ENCODE measurements at places on chromosomes 2 and 18.

GRCh38 chr18:32520771-32521170 lies 50.1 kb upstream of the GAREM1 start:
- no peak overlapping the region for H3K4me3 ChIP-seq
- H3K4me1 ChIP-seq, result no peaks in the 10 kb centered on the region
- no peaks in the 10 kb centered on the region for H3K36me3 ChIP-seq
- no peak for DNase-seq
- H3K27ac ChIP-seq, result no peak overlapping the region

GRCh38 chr2:218378053-218378452 lies 4.0 kb upstream of the SLC11A1 start:
- no peaks in the 10 kb centered on the region for H3K27me3 ChIP-seq
- H3K4me1 ChIP-seq, result no peaks in the 10 kb centered on the region
- no peak for DNase-seq
- no peak overlapping the region for H3K27ac ChIP-seq
- H3K36me3 ChIP-seq, result no peaks in the 10 kb centered on the region

- peak; percentile 16 for DNase-seq
- no peak overlapping the region for H3K4me3 ChIP-seq
- H3K27ac ChIP-seq, result no peak overlapping the region
- no peaks in the 10 kb centered on the region for H3K36me3 ChIP-seq
Measured at GRCh38 chr2:104406261-104406726, 447.6 kb upstream of the POU3F3 start.

GRCh38 chr2:145551686-145552085 lies 1031.8 kb upstream of the ZEB2 start:
- no peak overlapping the region for H3K27ac ChIP-seq
- no peaks in the 10 kb centered on the region for H3K4me1 ChIP-seq
- no peaks in the 10 kb centered on the region for H3K36me3 ChIP-seq
- no peak for DNase-seq
- H3K4me3 ChIP-seq, result no peak overlapping the region

DNA sequence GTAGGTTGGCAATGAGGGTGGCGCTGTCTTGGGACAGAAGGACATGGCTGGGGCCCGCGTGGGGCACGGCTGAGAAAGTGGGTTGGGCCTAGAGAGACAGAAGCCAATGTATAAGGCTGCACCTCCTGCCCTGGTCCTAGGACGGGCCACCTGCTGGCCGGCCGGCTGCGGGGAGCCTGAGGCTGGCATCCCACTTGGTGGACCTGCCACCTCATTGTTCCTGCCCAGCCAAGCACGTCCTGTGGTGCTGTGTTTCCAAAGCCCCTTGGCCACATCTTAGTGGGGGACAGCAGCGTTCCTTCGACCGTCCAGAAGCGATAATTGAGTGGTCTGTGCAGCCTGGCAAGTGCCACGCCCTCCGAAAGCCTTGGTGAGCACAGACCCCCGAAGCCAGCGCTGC lies 223.9 kb downstream of the LDLRAD4 start:
- no peak overlapping the region for H3K4me3 ChIP-seq
- no peaks in the 10 kb centered on the region for H3K27me3 ChIP-seq
- no peaks in the 10 kb centered on the region for H3K4me1 ChIP-seq
- DNase-seq, result no peak

DNA sequence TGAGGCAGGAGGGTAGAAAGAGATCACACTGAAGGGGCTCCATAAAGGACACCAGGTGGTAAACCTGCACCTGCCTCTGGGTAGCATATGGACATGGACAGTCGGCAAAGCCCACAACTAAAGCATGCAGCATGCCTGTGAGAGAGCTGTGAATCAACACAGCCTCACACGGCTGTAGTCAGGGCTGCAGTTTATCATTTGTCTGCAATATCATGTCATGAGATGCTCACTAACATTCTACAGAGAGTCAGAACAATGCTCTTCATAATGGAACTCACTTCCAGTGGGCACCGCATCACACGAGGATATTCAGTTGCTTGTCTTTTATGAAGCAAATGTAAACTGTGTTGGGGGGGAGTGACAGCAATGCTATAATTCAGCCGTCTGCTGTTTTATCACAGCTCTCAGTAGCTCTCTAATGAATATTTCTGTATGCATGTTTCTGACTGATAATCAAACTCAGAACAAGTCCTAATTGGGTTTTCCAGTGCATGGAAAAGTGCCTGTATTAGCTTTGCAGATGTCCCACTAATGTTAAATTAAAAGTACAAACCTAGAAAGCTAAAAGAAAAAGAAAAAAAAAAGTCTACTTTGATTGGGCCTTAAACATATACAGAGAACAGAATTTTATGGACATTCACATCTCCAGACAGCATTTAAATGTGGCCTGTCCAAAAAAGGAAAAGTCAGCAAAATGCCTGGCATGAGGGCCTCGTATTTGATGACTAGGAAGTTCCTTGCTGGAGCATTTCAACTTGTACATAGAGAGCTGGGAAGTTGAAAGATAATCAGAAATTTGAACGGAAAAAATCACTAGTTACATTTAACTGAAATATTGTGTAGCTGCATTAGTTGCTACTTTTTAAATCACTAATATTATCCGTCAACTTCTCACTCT lies 406.1 kb upstream of the SOX11 start:
- H3K27ac ChIP-seq, result no peak overlapping the region
- H3K27me3 ChIP-seq, result peaks cover 4% of the 10 kb centered on the region

DNA sequence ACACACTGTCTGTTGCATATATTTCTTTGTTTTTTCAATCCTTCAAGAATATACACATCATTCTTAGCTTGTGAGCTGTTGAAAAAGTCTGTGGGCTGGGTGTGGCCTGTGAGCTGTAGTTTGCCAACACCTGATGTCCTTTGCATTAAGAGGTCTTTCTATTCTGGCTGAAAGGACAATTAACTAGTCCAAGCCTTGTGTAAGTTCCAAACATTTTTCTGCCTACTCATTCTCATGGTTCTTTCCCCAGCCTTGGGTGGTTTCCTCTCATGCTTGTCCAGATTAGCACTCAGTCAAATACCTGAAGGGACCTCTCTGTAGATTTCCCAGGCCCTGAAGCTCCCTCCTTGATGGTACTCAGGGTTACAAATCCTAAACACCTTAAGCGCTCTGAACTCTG lies 57.8 kb upstream of the NABP1 start:
- DNase-seq, result no peak
- no peak overlapping the region for H3K4me3 ChIP-seq
- no peaks in the 10 kb centered on the region for H3K36me3 ChIP-seq
- no peaks in the 10 kb centered on the region for H3K27me3 ChIP-seq
- no peak overlapping the region for H3K27ac ChIP-seq

- no peak overlapping the region for H3K27ac ChIP-seq
- no peaks in the 10 kb centered on the region for H3K36me3 ChIP-seq
- H3K4me3 ChIP-seq, result no peak overlapping the region
Measured at GRCh38 chr18:23703987-23704384, 14.7 kb downstream of the LAMA3 start.

- DNase-seq, result no peak
- H3K27ac ChIP-seq, result no peak overlapping the region
- H3K27me3 ChIP-seq, result no peaks in the 10 kb centered on the region
- H3K36me3 ChIP-seq, result no peaks in the 10 kb centered on the region
- no peak overlapping the region for H3K4me3 ChIP-seq
Measured at GRCh38 chr2:33492399-33493134, 16.1 kb downstream of the RASGRP3 start.

- no peak for DNase-seq
- H3K27ac ChIP-seq, result peak overlapping the region; percentile 19
- H3K4me1 ChIP-seq, result no peaks in the 10 kb centered on the region
- no peaks in the 10 kb centered on the region for H3K27me3 ChIP-seq
Measured at GRCh38 chr2:202091476-202091875, 18.4 kb downstream of the KIAA2012 start.

GRCh38 chr2:180763263-180763989 lies 217.0 kb upstream of the UBE2E3 start:
- H3K27ac ChIP-seq, result no peak overlapping the region
- no peak overlapping the region for H3K4me3 ChIP-seq
- no peaks in the 10 kb centered on the region for H3K4me1 ChIP-seq
- no peak for DNase-seq

GRCh38 chr18:4181882-4182568 lies 273.1 kb downstream of the DLGAP1 start:
- H3K36me3 ChIP-seq, result no peaks in the 10 kb centered on the region
- no peak overlapping the region for H3K27ac ChIP-seq
- DNase-seq, result no peak
- no peaks in the 10 kb centered on the region for H3K4me1 ChIP-seq

- DNase-seq, result no peak
- no peak overlapping the region for H3K4me3 ChIP-seq
- H3K27ac ChIP-seq, result no peak overlapping the region
- no peaks in the 10 kb centered on the region for H3K4me1 ChIP-seq
- H3K36me3 ChIP-seq, result no peaks in the 10 kb centered on the region
Measured at GRCh38 chr2:15953891-15954680, 13.7 kb downstream of the MYCN start.

DNA sequence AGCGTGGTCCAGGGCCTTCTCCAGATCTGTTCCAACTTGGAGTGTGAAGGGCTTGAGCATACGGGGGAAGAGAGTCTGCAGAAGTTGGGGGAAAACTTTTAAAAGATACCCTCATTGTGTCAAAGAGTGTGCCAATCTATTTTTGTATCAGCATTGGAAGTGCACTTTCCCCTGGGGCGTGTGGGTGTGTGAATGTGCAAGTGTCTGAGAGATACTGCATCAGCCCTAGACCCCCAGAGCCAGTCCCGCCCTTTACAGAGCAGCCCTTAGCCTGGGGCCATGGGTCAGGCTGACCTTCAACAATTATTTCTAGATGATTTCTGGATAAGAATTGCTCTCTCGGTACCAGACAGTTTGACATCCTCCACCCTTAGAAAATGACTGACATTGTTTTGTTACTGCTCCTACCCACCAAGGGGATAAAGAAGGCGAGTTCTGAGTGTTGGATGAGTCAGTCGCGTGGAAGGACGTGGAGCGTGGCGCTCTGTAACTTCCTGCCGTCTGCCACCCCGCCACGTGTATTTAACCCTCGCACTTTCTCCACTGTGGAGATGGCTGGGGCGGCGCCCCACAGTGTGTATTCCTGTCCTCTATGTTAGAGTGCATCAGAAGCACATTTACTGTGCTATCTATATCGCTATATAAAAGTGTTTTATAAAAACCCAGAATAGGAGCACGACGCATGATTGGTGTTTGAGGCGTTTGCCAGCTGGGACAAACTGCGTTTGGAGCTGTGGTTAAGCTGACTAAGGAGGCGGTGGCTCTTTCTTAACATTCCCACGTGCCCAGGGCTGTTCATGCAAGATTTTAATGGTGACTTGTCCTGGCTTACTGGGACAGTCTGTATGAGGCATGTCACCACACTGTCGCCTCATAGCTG lies 122.6 kb downstream of the CABLES1 start:
- H3K4me3 ChIP-seq, result no peak overlapping the region
- H3K4me1 ChIP-seq, result peaks cover 8% of the 10 kb centered on the region
- H3K27me3 ChIP-seq, result no peaks in the 10 kb centered on the region
- H3K27ac ChIP-seq, result no peak overlapping the region
- no peak for DNase-seq

DNA sequence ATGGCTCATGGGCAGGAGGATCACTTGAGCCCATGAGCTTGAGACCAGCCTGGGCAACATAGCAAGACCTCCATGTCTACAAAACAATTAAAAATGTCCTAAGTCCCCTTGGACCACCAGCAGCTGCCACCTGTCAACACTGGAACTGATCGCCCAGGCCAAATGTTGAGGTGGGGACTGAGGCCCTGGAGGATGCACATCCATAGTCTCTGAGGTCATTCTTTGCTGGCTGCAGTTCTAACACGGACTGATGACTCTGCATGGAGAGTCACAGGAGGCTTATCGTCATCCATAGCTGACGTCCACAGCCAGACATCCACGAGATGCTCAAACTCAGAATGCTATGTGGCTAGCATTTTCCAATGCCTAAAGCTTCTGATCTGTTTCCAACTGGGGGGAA lies 151.3 kb downstream of the BCL2 start:
- no peaks in the 10 kb centered on the region for H3K27me3 ChIP-seq
- no peak for DNase-seq
- no peaks in the 10 kb centered on the region for H3K36me3 ChIP-seq
- H3K27ac ChIP-seq, result no peak overlapping the region

DNA sequence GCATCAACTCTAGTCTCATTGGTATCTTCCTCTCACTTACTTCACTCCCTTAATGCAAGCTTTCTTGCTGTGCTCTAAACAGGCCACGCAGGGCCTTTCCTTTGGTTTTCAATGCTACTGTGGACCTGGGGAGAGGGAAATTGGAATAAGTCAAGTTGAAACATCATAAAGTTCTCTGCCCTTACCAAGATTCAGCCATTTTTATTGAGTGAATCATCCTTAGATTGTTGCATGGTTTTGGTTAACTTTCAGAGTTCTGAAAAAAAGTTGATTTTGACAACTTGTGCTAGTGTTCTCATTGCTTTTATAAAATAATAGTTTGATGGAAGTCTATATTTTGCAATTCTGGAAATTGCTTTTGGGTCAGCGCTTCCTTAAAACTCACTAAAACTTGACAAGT lies 852.8 kb upstream of the ACVR2A start:
- H3K27ac ChIP-seq, result no peak overlapping the region
- H3K4me1 ChIP-seq, result no peaks in the 10 kb centered on the region
- H3K27me3 ChIP-seq, result no peaks in the 10 kb centered on the region
- H3K4me3 ChIP-seq, result no peak overlapping the region
- H3K36me3 ChIP-seq, result no peaks in the 10 kb centered on the region
- DNase-seq, result no peak

DNA sequence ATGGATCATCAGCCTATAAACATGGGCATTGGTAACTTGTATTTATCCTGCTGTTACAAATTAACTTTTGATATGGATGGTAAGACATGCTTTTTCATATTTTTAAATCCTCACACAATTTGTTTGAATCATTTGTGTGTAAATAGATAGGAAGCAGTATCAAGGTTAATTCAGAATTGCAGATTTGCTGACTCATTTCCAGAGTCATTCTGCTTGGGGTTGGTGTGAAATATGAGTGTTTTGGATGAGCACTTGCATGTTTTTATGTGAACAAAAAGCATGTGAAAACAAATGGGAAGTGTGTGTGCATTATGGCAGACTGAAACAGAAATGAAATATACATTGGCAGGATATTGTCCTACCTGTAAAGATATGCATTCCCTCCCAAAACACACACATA lies 11.8 kb downstream of the CCDC85A start:
- DNase-seq, result no peak
- H3K4me3 ChIP-seq, result no peak overlapping the region
- H3K27ac ChIP-seq, result no peak overlapping the region
- H3K27me3 ChIP-seq, result no peaks in the 10 kb centered on the region

DNA sequence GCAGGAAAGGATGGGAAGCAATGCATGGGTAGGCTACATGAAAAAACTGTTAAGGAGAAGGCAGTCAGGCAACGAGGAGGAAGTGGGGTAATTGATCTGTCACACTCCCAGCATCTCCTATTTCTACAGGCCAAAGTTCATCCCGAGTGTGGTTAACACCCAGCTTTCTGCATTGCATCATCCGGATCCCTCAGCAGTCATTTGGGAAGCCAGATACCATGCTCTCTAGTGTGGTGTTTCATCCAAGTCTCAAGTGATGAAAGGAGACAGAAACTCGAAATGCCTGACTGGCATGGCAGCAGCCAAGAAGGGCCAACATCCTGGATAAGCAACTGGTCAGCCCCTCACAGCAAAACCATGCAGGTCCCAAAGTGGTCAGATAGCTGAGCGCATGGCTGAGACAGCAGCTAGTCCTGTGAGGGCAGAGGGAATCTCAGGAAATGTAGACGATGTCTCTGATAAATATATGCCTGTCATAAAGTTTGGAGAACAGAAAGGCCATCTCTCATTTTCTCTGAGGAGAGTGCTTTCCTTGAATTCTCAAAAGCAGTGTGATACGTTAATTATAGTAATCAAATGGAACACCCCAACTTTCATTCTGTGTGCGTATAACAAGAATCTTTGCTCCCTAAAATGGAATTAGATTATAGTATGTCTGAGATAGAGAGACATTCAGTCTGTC lies 24.8 kb upstream of the HNRNPA3 start:
- no peak overlapping the region for H3K4me3 ChIP-seq
- no peaks in the 10 kb centered on the region for H3K27me3 ChIP-seq
- no peak overlapping the region for H3K27ac ChIP-seq
- no peaks in the 10 kb centered on the region for H3K4me1 ChIP-seq
- DNase-seq, result no peak

Data from prostate gland (tissue), 2 donors.